NCI-H187 (cell line): ENCODE measurements at places on chromosomes 3 and 15.

DNA sequence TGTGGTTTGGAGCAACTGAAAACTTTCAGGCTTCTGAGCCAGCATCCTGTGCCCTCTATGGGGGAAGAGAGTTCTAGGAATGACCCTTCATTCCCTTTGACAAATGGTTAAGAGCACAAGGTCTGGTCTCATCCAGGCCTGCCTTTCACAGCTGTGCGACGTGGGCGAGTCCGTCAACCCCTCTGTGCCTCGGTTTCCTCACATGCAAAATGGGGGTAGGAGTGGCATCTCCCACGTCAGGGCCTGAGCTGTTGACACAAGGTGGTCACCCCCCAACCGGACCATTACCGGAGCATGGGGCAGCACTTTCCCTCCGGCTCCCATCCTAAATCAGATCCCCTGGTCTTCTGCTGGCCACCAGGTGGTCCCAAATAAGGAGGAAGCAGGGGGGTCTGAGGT, 70.4 kb downstream of the ATP2B2 start:
- no peak for DNase-seq

GRCh38 chr3:133489466-133490085, 83.9 kb upstream of the CDV3 start:
- no peak for DNase-seq

- no peak for DNase-seq
Observed at GRCh38 chr3:46017720-46018119, 9.6 kb downstream of the XCR1 start.

GRCh38 chr15:66566963-66567531, 1.2 kb upstream of the LCTL start:
- DNase-seq: peak; percentile 6

DNA sequence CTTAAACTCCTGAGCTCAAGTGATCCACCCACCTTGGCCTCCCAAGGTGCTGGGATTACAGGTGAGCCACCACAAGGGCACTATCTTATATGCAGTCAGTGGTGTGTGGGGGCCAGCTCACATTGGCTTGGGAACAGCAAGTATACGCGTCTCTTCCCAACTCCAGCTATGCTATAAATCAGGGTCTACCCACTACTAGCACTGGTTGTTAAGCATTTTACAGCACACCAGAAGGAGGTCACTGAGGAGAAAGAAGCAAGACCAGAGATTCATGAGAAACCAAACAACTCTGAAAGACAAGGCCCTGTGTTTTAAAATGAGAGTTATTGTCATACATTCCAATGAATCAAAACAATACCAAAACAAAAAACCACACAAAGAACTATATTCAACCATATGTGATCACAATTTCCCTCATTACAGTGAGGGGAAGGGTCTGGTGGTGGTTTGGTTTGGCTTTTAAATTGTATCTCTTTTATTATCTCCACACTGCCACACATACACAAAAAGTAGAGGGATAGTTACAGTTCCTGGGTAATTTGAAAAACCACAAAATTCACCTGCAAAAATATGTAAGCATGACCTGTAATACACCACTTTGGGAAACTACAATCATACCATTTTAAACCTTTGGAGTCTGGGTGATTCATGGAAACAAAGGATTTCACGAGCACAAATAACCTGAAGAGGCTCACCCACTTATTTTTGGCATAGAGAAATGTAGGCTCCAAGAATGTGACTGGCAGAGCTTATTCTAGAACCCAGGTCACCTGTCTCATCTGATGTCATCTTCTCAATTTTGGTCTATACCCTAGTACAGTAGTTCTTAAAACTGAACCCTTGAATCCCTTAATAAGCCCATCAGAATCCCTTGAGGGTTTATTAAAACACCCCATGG, 5.2 kb downstream of the MAGI1 start:
- no peak for DNase-seq
